ENCODE measurements at places on chromosomes 3 and 15.
A peak's percentile ranks its signal among the peaks of the same experiment; 100 is the strongest.

- DNase-seq, result no peak
These were observed 59.8 kb upstream of the GYG1 start for GRCh38 chr3:148931574-148931973.

GRCh38 chr15:99954361-99955180 is 221.3 kb upstream of the LYSMD4 start:
- peak; percentile 89 for DNase-seq

DNA sequence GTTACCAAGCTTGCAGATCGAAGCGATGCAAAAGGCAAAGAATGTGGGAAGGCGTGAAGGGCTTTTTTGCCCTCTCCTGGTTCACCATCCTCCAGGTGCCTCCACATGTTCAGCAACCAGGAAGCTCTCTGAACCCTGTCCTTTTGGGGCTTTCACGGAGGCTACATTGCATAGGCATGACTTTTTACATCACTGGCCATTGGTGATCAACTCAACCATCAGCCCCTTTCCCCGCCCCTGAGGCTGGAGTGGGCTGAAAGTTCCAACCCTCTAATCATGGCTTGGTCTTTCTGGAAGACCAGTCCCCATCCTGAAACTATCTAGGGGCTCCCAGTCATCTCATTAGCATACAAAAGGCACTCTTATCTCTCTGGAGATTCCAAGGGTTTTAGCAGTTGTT is 52.6 kb downstream of the UACA start:
- DNase-seq, result no peak

DNA sequence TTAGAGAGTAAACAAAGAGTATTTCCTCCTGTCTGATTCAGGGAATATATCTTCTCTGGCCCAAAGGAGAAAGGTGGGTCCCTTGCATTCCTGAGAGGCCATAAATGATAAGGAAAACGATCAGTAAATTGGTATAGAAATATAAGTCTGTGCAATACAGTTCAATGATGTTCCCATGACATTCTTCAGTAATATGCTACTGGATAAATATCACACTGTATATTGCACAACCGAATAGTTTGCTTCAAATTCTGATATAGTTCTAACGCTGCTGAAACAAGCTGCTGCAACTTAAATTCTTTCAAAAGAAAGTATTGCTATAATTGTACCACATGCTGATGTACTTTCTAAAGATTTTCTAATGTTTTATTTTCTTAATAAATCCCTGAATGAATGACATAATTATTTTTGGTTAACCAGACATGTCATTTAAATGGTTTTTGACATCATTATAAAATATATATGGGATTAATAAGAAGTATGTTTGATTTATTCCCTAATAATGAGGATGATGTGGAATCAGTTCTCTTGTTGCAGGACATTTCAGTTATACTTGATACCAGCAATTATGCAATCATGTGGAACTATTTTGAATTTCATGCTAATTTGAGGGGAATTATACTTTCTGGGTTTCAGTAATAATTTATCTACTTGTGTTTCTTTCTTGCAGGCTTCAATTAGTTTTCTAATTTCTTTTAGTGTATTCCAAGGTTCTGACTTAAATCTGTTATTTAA is 44.9 kb downstream of the FGF7 start:
- DNase-seq, result peak; percentile 43

DNA sequence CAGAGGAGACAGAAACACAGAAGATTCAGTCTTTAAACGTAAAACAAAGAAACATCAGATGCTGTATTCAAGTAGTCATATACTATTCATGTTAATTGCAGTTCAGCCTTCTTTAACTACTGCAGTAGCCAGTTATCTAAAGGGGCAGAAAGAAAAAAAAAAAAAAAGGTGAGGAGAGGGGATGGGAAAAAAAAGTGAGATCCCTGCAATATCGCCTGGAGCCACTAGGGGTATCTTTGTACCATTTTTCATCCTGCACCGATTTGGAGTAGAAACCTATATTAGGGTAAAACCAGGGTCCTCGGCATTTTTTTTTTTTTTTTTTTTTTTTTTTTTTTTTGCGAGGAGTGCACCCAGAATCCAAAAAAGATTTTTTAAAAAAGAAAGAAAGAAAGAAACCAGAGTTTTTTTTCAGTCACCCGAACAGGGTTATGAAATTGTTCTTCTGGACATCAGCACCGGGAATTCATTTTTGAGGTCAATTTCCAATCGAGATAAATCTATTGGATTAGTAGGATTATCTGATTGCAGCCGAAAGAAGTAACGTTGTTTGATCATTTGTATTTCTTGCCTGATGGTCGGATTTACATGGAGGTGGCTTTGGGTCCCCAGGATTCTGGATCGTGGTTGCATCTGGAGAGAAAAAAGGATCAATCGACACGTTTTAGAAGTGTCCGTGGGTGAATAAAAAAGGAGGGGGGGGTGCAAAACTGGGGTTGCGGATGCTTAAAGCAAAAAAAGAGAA is 186.7 kb downstream of the NLGN1 start:
- DNase-seq, result peak; percentile 8

DNA sequence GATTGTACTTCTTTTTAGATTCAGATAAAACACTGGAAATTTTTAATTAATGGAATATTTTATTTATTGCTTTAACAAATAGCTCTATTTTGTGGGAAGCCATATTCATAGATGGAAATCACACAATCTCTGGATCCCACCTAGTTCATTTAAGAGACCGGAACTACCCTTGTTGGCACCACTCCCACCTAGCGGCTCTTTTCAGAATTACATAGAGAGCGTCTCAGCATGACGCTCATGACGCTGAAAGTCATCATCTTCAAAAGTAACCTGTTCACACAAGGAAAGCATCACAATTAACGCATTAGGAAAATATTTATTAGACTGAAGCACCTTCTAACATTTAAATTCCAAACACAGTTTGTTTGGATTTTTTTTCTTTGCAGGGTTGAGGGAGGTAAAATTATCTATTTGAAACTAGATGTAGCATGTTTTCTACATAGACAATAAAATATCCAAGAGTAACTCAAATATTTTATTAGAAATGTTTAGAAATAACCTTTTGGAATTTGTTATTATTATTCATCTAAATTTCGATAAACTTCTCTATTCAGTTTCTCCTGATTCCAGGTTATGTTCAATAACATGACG is 214.9 kb upstream of the ARRDC4 start:
- no peak for DNase-seq

DNA sequence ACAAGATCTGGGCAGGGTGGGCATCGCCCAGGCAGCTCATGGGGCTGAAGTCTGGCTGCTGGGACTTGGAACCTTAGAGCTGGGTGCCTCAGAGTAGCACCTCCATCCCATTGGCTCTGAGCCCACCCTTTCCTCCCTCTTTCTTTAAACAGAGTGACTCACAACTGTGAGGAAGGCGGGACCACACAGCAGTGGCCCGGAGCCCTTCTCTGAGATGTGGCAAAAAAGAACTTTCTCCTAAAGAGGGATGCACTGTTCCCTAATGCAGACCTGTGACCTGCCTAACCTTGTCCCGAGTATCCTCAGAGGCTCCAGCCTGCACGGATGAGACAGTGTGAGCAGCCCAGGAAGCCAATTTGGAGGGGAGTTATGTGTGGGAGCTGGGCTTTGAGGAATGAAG is 23.6 kb downstream of the PRR20G start:
- DNase-seq, result no peak

DNA sequence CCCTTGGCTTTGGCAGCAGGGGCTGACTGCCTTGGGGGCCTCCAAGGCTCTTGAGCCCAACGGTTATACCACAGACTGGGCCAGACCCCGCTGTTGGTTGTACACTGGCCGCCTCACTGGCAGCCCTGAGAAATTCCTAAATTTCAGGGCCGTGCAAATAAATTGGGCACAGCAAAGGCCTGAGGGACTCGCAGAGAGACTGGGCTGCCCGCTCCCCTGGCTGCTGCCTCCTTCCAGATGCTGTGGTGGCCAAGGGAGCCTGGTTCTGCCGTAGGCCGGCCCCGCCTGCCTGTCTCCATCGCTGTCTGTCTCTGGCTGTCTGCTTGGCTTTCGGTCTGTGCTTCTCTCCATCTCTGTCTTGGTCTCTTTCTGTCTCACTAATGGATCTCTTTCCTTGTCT is 9.0 kb downstream of the FBLN2 start:
- DNase-seq, result no peak

DNA sequence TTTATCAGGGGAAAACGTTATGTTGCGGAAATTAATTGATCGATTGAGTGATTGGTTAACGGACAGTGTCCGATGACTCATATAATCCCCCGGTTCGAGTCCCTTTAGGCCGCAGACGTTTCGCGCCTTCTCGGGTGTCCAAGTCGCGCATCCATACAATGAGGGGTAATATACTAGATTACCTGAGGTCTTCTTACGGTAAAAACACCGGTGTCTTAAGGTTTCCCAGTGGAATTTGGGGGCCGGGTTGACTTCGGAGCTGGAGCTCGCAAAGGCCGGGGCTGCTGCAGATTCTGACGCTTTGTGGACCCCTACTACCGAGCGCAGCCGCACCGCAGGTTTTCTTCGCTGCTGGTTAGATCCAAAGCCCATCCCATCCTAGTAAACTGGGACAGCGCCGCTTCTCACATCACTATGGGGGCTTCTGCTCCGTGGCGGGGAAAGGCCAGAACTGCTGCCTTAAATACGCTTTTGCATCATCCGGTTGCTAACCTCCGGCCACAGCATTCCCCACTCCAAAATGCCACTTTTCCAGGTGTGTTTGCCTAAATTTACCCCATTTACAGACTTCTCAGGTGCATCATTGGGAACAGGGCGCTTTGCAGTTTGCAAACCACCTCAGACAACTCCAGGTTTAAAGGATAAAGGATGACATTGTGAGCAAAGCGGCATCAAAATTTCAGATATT is 858 bp upstream of the SACM1L start:
- peak; percentile 69 for DNase-seq

DNA sequence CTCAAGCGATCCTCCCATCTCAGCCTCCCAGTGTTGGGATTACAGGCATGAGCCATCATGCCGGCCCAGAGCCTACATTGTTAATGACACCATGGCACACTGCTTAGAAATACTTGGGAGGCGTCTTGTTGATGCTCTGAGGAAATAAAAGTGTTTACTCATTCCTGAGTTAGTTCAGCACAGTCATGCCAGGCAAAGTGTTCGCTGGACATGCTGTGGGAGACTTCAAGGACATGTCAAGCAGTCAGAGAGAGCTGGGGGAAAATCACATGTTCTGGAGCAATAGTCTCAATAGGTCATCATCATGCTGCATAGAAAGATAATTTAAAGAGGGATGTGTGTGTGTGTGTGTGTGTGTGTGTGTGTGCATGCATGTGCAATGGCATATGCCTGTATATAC is 37.5 kb downstream of the TTC23 start:
- no peak for DNase-seq

GRCh38 chr3:143478115-143478693 is 358.6 kb downstream of the CHST2 start:
- no peak for DNase-seq

- DNase-seq, result no peak
These were observed 716 bp upstream of the KLHL24 start for GRCh38 chr3:183634707-183635106.

DNA sequence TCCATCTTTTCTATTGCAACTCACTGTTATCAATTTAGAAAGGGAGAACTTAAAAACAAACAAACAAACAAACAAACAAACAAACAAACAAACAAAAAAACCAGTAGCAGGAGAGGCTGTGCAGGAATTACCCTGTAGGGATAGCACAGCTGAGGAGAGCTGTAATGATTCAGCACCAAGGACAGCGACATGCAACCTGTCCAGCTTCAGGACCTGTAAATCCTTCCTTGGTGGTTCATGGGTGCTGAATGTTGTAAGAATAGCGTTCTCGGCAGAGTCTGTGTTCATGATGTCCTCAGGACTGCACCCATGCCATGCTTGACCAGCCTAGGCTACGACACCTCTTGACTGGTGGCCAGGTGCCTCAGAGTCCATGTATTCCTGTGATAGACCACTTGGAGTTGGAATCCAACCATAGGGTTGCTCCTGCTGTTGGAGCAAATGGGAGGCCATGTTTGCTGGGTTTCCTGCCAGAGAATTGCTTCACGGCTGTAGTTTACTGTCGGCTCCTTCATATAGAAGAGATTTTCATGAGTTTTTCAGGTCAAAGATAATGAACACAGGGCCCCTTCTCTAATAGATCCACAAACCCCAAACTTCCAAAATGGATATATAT is 65.9 kb downstream of the CACNA2D3 start:
- DNase-seq, result peak; percentile 1

GRCh38 chr3:65856907-65857306 is 181.8 kb downstream of the MAGI1 start:
- no peak for DNase-seq

GRCh38 chr3:99896482-99896881 is 78.8 kb downstream of the CMSS1 start:
- DNase-seq, result peak; percentile 79

DNA sequence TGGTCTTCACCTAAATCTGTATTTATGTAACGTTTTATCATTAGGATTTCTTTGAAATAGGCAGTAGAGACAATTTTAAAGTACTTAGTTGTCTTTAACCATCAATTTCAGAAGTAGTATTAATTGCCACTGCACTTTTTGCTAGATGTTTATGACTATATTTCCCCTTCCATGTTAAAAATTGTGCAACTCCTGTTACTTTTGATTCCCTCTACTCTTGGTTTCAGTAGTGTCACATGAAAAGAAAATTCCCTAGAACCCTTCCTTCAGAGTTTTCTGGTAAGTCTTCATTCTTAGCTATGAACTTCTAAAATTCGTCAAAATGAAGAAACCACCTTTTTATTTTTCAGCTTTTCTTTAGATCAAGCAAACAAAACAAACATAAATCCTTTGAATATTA is 7.1 kb downstream of the PIAS1 start:
- no peak for DNase-seq

- peak; percentile 30 for DNase-seq
These were observed 651.4 kb downstream of the OTOL1 start for GRCh38 chr3:162147996-162148395.

Measured in skin of body (tissue), 3 donors.